ENCODE measurements at places on chromosomes 12 and 14.

DNA sequence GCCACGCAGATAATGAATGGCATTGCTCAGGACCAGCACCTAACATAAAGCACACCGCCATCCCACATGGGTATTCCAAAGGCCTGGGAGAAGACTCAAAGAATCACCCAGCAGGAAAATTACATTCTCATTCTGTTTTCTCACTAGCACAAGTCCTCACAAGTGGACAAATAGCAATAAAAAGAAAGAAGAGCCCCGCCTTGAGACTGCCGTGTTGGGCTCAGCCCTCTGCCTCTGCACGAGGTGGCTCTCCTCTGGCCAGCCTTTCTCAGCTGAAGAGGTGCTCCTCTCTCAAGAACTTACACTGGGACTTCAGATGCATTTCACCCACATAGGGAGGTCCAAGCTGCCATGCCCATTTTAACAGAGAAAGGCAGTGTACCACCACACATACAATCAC lies 207.5 kb downstream of the SPTSSA start:
- no peak for DNase-seq

DNA sequence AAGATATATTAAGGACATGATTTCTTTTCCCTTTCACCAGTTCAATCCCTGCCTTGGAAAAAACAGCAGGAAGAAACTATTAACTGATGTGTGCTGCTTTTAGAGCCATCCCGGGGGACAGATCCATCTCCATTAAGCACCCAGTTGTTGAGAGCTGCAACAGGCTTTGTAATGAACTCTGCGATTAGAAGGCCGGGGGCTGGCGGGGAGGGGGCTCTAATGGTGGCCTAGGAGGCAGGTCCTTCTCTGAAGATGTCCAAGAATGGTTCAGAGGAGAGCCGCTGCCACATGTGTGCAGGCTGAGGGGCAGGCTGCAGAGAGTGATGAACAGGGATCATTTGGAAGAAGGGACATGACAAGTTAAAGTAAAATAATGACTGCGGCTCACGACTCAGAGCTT lies 67.8 kb downstream of the GALNT8 start:
- no peak for DNase-seq

DNA sequence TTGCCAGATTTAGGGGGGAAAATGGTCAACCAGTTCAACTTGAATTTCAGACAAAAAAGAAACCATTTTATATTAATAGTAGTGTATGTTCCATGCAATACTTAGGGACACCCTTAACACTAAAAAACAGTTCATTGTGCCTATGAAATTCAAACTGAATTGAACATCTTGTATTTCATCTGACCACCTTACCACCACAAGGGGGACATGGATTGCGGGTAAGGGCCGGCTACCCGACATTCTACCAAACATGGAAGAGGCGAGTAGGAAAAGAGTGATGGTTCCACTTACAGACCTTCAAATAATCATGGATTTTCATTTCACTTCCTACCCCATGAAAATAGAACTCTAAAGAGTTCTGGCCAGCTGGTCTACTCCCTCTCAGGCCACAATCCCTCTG lies 10.3 kb upstream of the STK38L start:
- no peak for DNase-seq

DNA sequence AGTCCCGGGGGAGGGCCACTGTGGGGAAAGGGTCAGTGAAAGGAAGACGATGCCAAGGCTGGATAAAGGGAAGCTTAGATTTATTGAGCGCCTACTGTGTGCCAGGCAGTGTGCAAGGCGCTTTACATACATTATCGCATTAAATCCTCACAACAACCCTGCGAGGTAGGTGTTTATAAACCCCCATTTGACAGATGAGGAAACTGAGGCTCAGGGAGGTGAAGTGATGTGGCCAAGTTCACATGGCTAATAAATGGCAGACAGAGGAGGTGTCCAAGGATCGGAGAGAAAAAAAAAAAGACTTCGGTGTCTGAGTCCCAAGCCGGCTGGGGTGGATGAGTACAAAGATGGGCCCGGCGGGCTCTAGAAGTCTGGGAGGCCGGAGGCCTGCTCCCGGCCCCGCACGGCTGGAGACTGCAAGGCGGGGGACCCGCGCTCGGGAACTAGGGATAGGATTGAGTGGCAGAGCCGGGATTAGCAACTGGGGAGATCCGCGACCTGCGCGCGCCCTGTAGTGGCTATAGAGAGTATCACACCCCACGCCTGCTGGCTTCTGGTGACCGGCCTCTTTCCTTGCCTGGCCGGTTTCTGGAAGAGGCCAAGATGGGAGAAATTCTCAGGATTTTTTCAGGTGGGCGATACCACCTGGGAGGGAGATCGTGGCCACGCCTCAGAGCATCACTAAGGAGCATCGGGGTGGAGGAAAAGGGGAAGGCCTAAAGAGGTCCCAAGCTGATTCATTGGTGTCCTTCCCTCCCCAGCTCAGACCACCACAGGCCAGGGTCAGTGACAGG lies 3.9 kb downstream of the DDN start:
- DNase-seq = no peak

DNA sequence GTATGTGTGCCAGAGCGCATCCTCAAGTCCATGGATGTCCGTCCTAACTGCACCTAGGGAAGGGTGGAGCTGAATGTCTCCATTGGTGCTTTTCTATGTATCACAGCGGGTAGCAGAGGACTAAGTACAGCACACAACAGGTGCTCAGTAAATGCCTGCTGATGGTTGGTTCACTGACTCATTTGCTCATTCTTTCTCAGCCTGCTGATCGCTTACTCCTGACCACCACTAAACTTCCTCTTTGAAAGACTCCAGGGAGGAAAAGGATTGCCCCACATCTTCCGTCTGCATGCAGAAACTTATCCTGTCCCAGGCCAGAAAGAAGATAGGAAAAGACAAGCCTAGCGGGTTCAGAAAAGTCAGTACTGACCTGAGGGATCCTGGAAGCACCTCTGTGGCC lies 66.3 kb downstream of the B4GALNT3 start:
- no peak for DNase-seq

DNA sequence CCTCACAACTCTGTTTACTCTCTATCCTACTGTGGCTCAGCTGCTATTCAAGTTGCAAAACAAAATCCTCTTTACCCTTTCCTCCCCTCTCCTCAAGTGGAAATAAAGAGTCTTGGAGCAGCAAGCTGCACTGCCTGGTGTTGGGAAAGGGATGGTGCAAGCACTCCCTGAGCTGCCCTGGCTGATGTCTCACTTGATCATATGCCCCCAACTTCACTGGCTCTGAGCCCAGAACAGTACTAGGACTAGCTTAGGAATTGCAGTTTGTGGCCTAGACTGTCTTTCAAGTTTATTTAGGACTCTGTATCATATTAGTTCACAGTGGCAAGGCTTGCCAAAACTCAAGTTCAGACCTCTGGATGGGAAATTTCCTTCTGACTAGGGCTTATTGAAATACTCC lies 1683.8 kb upstream of the SEL1L start:
- DNase-seq = no peak

DNA sequence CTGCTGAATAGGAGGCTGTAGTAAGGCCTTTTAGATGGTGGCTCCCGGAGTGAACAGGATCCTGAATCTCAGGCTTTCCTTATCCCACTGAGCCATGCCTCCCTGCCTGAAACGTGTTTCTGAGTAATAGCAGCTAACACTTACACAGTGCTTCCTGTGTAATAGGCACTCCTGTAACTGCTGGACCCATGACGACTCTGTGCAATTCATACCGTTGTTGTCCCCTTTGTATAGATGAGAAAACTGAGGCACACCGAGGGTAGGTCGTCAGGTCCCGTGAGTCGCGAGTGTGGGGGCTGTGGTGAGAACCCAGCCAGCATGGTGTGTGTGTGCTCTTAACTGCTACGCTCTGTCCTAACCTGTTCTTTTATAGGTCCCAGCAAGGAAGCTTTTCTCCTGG lies 193.6 kb downstream of the CACNA1C start:
- no peak for DNase-seq

- DNase-seq = no peak
Observed at GRCh38 chr12:81726634-81727033, 32.5 kb downstream of the PPFIA2 start.

GRCh38 chr12:65568517-65568916 lies 255.8 kb upstream of the HMGA2 start:
- no peak for DNase-seq

- DNase-seq = no peak
Observed at GRCh38 chr14:100333827-100334226, 10.7 kb downstream of the SLC25A47 start.

DNA sequence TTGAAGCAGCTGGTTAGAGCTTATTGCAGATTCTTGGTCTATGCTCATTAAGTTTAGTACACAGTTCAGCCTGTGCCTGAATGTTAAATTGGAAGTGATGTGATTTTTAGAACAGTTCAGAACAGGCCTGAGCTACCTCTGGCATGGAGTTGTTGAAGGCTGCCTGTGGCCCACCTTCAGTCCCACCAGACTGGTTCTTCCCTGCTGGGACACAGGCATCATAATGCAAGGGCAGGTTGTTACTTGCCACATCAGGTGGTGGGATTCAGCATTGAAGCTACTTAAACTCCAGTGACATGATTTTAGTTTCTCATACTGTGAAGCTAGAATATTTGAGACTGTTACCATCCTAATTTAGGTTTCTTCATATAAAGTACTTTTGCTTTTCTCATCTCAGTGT lies 49.4 kb downstream of the PROX2 start:
- DNase-seq = no peak

- no peak for DNase-seq
Observed at GRCh38 chr12:4050340-4050739, 177.1 kb upstream of the PARP11 start.

DNA sequence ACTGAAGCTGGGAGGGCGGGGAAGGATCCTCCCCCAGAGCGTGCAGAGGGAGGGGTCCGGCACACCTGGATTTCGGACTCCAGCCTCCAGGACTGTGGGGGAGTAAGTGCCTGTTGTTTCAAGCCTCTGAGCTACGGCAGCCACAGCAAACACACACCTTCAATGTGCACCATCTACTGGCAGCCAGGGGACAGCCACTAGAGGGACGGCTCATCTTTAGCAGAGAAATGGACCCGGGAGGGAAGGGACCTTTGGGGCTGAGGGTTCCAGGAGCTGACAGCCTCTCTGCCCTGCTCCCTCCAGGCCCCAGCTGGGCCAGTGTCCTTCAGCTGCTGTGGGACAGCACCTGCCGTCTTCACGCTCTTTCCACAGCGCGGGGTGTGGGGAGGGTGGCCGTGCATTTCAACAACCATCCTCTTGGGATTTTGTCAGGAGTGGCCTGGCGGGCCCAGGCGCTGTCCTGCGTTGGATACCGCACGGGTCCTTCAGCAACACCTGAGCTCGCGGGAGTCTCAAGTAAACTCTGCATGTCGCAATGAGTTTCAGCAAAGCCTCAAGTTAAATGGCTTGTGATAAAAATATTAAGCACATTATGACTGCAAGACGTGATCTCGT lies 209.2 kb upstream of the C14orf180 start:
- no peak for DNase-seq

- DNase-seq = no peak
Observed at GRCh38 chr14:101192661-101193000, 289.1 kb upstream of the RTL1 start.

- DNase-seq = no peak
Observed at GRCh38 chr12:10027721-10028120, 2.8 kb upstream of the CLEC9A start.

GRCh38 chr14:60640859-60641741 lies 8.2 kb downstream of the SIX1 start:
- DNase-seq = no peak

DNA sequence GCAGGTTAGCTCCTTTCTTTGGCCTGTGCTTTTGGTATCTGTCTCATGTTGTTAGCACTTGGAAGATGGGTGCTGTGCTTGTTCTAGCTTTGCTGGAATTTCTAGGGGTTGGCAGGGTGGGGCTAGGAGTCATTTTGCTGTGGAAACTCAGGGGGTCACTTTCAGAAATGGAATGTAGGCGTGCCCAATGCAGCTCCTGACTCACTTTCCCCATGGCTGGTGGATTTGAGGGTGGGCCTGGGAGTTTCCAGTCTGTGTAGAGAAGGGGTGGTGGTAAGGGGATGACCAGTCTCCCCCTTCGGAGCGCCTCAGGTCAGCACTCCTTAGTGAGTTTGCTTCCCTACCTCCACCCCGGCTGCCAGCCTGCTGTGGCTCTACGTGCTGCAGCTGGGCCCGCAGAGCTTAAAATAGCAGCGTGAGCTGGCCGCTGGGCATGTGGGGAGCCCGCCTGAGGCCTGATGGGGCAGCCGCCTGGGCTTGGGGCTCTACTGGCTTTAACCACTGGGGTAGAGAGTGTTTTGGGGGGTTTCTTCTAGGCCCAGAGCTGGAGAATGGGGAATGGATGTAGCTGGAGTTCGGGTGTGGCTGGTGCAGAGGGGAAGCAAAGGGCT lies 108.2 kb downstream of the TSPAN9 start:
- DNase-seq = no peak

DNA sequence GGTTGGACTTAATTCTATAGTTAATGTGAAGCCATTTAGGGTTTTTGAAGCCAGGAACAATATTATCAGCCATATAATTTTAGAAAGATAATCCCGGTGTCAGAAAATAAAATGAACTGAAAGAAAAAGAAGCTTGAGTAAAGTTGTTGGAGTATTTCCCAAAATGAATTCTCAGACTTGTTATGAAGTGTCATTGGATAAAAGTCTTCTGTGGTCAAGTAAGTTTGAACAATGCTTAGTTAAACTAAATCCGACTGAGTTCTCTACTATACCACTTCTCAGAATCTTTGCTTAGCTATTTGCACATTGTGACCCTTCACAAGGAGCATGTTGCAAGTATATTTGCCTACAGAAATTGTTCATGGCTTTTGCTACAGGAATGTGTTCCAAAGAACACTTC lies 17.5 kb upstream of the FLRT2 start:
- DNase-seq = no peak

- no peak for DNase-seq
Observed at GRCh38 chr14:97638864-97639263, 841.7 kb downstream of the VRK1 start.

GRCh38 chr14:54629183-54629582 lies 62.3 kb downstream of the SAMD4A start:
- DNase-seq = no peak

GRCh38 chr14:47278233-47278842 lies 397.1 kb downstream of the MDGA2 start:
- DNase-seq = no peak

DNA sequence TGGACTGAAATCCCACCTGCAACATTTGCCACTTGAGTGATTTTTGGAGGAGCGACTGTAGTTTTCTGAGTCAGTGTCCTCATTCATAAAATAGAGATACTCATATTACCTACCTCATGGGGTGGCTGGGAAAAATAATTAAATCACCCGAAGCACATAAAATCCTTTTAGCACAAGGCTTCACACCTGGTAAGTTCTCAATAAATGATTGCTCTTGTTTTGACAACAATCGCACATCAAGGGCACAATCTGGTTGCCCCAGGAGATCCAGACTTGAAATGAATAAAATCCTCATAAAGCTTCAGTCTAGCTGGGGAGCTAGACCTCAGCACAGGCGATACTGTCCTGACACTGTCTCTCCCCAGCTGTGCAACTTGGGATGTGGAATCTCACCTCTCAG lies 76.0 kb upstream of the CCDC60 start:
- DNase-seq = no peak

Data from activated CD4-positive, alpha-beta T cell treated with anti-CD3 and anti-CD28 coated beads, Interleukin-2, amount 50 U/mL, for 24 hours (primary cell).